ENCODE measurements at places on chromosomes 16 and 17.

DNA sequence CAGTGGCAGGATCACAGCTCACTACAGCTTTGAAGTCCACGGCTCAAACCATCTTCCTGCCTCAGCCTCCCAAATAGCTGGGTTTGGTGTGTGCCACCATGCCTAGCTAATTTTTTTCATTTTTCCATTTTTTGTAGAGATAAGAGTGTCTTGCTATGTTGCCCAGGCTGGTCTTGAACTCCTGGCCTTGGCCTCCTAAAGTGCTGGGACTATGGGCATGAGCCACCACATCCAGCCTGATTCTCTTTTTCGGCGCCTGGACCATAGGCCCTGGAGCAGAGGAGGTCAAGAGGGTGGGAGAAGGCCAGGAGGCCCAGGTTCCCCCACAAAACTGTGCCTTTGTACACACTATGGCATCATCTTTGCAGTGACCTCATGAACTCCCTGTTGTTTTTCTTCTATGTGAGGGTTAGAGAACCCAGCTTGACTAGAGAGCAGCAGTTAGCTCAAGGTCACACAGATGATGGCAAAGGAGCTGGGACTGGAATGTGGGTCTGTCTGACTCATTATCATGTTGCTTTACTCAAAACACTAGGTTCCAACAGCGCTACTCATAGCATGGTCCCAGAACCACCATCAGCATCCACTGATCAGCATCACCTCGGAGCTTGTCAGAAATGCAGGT is 16.3 kb downstream of the SCN4A start:
- DNase-seq: no peak

GRCh38 chr16:23334457-23334853 is 32.4 kb downstream of the SCNN1B start:
- peak; percentile 13 for DNase-seq

DNA sequence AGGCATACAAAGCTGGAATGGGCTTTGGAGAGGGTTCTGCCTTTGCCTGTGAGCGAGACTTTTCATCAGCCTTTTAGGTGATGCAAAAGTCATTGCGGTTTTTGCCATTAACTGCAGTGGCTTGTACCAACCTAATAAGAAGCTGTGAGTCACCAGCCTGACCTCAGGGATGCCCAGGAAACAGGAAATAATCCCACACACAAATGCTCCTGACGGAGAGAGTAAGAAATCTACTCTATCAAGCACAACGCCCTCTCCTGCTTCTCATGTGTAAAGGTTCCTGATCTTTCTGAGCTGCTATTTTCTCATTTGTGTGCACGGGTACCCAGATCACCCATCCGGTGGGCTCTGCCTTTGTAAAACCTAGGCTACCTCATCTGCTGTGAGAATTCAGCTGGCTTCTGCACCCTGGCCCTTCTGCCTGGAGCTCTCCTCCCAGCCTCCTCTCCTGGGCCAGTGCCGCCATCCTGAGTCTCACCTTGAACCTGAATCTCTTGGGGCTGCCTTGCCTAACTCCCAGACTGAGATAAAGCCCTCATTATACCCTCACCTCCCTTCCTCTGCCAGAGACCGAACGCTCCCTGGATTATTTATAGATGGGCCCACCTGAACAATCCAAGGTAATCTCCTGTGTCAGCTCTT is 299.7 kb downstream of the C16orf95 start:
- no peak for DNase-seq

DNA sequence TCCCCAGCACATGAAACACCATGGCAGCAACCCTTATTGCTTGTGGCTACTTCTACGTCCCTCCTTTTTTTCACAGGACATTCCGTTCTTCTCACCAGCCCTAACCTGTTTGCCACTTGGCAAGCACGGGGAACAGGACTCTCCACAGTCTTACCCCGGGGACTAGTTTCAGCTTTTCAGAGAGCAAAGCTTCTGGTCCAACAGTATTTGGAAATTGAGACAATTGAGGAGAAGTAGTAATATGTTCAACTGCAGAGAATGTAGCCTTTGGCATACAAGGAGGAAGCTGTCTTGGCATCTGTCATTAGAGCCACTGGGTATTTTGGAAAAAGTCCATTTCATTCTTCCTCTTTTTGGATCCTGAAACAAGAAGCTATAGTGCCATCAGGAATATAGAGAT is 65.7 kb downstream of the MAP2K6 start:
- DNase-seq: no peak

DNA sequence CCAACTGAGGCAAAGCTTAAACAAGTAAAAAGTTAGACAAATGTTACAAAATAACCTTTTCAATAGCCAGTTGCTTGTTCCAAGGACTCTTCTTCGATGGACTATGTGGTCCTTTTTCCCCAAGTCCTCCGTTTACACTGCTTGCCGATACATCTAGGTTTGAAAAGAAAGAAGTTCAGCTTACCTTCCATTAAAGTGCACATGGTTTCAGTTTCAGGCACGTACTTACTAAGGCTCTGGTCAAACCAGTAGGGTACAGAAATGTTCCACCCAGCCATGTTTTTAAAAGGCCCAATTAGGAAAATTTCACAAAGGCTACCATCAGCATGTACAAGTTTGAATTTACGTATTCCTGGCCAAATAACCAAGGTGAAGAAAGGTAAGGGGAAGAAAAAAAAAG is 2.1 kb downstream of the SRSF2 start:
- peak; percentile 19 for DNase-seq

DNA sequence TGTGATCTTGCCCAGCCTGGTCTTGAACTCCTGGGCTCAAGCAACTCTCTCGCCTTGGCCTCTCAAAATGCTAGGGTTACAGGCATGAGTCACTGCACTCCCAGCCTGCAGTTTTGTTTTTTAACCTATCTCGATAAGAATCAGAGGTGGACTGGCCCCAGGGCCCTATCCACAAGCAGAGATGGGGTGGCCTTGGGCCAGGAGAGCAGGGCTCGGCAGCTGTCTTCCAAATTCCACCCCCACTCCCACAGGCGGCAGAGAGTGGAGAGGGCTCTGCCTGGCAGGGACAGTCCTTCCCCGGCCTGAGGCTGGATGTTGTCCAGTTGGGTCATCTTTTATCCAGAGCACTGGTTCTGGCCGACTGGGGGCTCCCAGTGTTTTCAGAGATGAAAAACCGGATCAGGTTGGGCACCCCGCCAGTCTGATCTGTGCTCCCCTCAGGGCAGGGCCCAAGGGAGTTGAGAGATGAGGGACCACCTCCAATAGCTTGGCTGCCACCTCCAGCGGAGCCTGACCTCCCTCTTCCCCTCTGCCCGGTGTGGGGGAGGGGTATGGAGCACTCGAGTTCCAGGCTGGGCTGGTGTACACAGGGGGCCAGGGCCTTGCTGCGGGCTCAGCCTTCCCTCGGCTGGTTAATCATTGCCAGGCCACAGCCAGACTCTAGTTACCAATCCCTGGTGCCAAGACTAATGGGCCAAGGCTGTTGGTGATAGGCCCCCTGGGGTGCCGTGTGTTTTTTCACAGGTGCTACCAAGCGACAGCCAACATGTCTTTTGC is 30.3 kb upstream of the MYO15B start:
- DNase-seq: no peak

- no peak for DNase-seq
These were observed 50.2 kb downstream of the NKD1 start for GRCh38 chr16:50598256-50598894.

- DNase-seq: no peak
These were observed 7.3 kb downstream of the CDH13 start for GRCh38 chr16:82633964-82634600.

DNA sequence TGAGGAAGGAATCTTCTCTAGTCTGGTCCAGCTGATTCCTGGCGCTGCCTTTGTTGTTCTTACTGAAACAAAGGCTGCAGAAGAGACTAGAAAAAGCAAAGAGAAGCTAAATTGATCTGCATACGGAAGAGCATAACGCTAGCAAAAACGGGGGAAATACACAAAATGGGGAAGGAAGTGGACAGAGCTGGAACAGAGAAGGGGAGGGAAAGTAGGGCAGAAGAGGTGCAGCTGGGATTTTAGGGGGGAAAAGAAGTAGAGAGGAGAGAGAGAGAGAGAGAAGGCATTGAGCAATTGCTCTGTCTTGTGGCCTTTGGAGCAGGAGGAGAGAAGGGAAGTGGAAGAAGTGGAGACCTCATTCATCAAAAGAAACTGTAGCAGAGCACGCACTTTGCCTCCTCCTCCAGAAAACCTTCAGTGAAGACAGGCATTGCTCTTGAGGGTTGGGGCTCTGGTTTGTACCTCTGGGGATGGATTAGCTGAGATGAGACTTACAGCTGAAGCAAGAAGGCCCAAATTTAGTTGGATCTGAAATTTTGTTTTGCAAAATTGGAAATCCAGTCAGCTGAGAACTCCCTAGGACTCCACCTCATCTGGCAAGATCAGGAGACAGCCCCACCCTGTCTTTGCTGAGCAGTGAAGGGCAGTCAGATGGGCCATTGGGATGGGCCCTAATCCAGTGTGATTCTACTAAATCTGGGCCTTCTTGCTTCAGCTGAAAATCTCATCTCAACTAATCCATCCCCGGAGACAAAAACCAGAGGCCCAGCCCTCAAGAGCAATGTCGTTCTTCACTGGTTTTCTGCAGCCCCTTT is 55.8 kb downstream of the CDRT4 start:
- no peak for DNase-seq

DNA sequence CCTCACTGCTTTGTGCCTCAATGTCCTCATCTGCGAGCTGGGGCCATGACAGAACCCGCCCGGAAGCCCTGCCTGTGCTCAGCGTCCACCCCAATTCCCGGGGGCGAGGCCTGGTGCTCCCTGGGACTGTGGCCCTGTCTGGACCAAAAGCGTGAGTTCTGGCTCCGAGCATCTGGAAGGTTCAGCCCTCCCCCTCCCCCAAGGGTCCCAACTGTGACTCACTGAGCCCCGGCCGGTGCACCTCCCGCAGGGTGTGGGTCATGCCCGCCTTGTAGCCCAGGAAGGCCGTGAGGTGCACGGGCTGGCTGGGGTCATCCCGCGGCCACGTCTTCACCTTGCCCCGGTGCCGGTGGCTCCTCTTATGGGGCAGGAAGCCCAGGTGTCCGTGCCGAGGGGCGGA is 755 bp downstream of the RPL3L start:
- DNase-seq: no peak

GRCh38 chr17:56718515-56718914 is 115.2 kb downstream of the C17orf67 start:
- no peak for DNase-seq

DNA sequence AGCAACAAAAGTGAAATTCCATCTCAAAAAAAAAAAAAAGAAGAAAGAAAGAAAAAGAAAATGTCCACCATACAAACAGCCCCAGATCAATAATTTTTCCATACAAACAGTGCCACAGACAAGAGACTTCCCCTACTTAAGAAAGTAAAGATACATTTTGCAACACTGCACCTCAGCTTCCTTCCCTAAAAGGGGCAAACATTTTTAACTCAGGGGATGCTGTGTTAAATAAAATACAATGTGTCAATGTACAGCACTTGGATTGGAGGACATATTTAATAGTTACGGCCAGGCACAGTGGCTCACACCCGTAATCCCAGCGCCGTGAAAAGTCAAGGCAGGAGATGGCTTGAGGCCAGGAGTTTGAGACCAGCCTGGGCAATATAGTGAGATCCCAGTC is 22.3 kb downstream of the MYH11 start:
- no peak for DNase-seq

DNA sequence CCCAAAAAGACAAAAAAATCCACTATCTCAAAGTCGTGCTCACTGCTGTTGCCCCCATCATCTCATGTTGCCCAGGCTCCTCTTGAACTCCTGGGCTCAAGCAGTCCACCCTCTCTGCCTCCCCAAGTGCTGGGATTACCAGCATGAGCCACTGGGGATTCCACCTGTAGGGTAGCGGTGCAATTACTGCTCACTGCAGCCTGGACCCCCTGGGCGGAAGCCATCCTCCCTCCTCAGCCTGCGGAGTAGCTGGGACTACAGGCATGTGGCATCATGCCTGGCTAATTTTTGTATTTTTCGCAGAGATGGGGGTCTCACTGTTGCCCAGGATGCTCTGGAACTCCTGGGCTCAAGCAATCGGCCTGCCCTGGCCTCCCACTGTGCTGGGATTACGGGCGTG is 37.9 kb upstream of the BHLHA9 start:
- no peak for DNase-seq

DNA sequence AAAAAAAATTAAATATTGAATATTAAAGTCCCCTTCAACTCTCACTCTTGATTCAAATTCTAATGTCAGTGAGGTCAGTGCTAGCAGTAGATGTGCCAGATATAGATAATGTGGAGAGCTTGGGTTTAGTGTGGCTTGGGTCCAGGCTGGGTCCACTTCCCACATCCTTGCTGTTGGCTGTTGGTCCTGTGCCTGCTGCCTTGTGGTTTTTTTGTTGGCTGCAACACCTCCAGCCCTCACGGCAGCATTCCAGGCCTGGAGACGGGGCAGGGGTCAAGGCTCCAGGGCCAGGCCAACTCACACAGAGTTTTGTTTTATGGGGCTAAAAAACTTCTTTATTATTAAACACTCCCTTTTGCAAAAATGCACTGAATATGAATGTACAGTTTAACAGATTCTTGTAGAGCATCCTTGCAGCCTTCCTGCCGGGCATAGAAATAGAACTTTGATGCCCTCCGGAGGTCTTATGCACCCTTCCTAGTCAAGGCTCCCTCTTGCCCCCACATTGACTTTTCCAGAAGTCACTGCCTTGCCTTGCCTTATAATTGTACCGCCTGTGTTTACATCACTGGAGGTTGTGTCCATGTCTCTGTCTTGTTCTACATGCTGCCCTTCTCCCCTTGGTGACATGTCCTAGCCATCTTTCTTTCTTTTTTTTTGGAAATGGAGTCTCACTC is 25.5 kb upstream of the MYO15B start:
- no peak for DNase-seq

GRCh38 chr17:79243603-79243990 is 169.0 kb downstream of the ENGASE start:
- DNase-seq: no peak

- no peak for DNase-seq
These were observed 2.8 kb downstream of the BFAR start for GRCh38 chr16:14635395-14636165.

GRCh38 chr16:77897129-77897437 is 108.7 kb downstream of the VAT1L start:
- DNase-seq: no peak

DNA sequence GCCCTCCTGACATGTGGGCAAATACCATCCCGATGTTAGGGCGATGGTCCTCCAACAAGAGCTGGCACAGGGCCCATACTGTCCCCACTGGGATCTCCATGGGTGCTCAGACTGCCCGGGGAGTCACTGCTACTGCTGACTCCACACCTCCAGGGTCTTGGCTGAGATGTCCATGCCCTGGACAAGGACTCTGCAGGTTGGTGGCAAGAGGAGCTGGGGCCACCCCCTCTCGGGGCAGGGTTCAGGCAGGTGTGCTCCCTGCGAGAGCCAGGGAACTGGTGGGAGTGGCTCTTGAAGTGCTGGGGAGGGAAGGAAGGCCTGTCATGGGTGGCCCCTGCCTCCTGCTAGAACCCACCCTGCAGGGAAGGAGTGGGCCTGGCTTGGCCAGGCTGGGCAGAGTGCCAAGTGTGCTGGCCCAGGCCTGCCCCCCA is 6.4 kb downstream of the CASKIN2 start:
- DNase-seq: no peak

Measured in NCI-H146 (cell line).